ENCODE measurements at places on chromosomes 3 and 15.

- peak; percentile 42 for DNase-seq
Observed at GRCh38 chr15:87896936-87897335, 359.6 kb downstream of the NTRK3 start.

- no peak for DNase-seq
Observed at GRCh38 chr3:13010780-13011572, 62.3 kb downstream of the IQSEC1 start.

GRCh38 chr3:104411757-104412156 lies 955.0 kb upstream of the ALCAM start:
- DNase-seq = no peak

GRCh38 chr15:65981837-65982626 lies 112.7 kb downstream of the RAB11A start:
- DNase-seq = no peak

GRCh38 chr15:70160803-70161565 lies 63.3 kb upstream of the TLE3 start:
- no peak for DNase-seq

- DNase-seq = no peak
Observed at GRCh38 chr15:80915472-80915871, 74.1 kb downstream of the MESD start.

- peak; percentile 88 for DNase-seq
Observed at GRCh38 chr3:194046995-194047645, 88.8 kb upstream of the HES1 start.

DNA sequence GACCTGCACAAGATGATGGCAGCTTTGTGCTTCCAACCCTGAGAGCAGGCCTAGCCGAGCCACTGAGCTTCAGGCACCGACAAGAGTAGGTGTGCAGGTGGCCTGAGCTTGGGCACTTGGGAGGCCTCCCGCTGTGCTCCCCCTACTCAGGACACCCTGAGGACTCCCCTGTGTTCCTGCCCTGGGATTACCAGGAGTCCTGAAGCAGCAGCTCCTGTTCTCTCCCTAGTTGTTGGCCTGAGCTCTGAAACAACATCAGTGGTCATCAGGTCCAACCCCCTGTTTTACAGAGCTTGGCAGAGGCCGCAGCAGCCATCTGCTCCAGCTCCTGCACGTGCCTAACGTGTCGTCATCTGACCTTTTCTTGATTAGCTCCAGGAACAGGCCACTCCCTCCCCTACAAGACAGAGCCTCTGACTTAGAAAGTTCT lies 8.0 kb upstream of the MESP2 start:
- DNase-seq = no peak

- DNase-seq = no peak
Observed at GRCh38 chr15:60551781-60552161, 72.8 kb upstream of the ICE2 start.

DNA sequence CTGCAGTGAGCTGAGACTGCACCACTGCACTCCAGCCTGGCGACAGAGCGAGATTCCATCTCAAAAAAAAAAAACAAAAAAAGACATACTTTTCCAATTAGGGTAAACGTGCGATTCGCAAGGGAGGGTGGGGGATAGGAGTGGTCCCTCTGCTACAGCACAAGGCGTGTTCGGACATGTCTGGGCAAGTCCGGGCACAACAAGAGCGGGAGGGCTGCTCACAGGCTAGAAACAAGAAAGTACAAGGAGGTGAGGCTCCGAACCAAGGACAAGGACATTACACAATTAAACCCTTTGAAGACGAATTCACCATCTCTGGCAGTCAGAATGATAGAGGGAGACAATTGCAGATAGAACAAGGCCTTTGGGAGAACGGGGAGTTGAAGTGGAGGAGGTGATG lies 32.2 kb upstream of the BCL2A1 start:
- DNase-seq = no peak

DNA sequence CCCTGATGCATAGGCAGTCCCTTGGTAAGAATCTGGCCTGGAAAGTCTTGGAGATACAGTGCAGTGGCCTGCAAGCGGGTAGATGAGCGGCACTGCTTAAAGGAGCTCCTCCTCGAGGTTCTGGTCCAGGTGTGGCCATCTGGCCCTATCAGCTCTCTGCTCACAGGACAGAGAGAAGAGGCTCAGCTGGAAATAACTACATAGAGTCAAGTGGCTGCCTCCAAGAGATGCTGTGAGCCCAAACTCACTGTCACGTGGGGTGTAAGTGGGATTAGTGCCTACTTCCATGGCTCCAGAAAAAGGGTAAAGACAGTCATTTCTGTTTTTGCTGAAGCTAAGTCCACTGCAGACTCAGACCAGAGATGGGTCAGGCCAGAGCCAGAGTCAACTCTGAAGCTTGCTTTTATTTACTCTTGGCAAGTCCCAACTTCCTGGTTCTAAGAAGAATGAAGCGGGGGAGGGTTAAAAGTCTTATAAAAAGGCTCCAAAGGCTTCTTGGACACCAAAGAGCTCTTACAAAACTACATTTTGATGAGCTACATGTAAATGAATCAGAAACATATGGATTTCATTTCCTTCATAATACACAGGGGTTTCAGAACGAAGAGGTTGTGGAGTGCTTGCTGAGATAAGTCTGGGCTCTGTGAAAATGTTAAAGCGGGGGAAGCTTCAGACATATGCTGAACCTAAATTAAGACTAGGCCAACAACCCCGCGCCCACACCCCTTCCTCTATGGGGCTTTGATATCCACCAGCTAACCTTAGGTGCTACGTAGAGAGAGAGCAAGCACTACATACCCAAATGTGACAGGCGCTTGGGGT lies 77.1 kb downstream of the PDZRN3 start:
- DNase-seq = peak; percentile 63

Measured in femur (tissue), 1 donor.